ENCODE measurements at places on chromosomes 5 and 9.

DNA sequence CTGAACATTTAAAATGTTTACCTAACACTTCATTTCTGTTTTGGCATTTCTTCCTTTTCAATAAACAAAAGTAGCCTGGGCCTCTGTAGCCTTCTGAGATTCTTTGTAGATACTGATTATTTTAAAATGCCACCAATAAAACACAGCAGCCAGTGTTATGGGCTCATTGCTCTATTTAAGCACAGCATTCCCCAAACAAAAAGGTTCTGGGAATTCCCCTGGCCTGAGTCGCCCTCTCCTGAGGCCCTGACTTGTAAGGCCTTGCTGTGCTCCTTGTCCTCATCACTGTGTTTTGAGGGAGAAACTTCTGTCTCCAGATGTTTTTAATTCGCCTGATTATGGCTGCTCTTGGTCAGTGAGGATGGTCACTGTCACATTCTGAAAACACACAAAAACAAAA lies 33.0 kb upstream of the CTXN3 start:
- H3K36me3 ChIP-seq = no peaks in the 10 kb centered on the region
- DNase-seq = no peak

GRCh38 chr5:27701931-27702903 lies 663.8 kb upstream of the CDH9 start:
- no peaks in the 10 kb centered on the region for H3K36me3 ChIP-seq
- no peak overlapping the region for H3K27ac ChIP-seq
- no peaks in the 10 kb centered on the region for H3K27me3 ChIP-seq
- DNase-seq = no peak
- no peaks in the 10 kb centered on the region for H3K4me1 ChIP-seq

- DNase-seq = no peak
- no peak overlapping the region for H3K4me3 ChIP-seq
- peaks cover 12% of the 10 kb centered on the region for H3K27me3 ChIP-seq
Measured at GRCh38 chr5:173567548-173567947, 48.9 kb downstream of the BOD1 start.

DNA sequence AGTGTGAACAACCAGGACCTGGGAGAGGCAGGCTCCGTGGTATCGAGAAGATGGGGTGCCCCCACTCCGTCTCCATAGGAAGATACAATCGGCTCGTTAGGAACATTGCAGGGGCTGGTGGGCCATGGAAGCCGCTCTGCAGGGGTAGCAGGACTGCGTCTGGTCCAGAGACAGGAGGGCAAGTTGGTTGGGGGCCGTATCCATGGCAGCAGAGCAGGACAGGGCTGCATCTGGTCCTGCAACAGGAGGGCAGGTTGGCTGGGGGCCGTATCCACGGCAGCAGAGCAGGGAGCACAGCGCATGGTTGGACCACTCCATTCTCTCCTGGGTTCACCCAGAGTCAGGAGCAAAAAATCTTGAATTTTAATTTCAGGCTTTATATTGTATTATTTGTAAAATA lies 98.2 kb downstream of the ANKRD33B start:
- DNase-seq = no peak
- H3K4me3 ChIP-seq = no peak overlapping the region
- peaks cover 1% of the 10 kb centered on the region for H3K27me3 ChIP-seq

DNA sequence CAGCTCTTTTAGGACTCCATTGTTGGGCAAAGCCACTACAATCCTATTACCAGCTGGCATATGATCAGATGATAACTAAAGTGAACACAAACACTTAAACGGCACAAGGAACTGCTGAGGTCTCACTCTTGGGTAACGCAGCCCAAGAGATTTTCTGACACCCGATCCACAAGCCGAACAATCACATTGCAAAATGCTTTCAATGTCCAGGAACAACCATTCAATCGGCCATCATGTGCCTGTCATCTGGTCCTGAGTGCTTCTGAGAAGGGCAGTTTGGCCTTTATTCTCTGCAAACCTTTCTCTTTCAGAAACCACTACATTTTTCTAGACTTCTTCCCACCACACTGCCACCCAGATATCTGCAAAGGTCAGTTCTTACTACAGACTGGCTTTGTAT lies 283.1 kb downstream of the GLIS3 start:
- H3K4me3 ChIP-seq = no peak overlapping the region
- no peaks in the 10 kb centered on the region for H3K4me1 ChIP-seq
- H3K36me3 ChIP-seq = no peaks in the 10 kb centered on the region
- peaks cover 2% of the 10 kb centered on the region for H3K27me3 ChIP-seq
- no peak overlapping the region for H3K27ac ChIP-seq

- no peaks in the 10 kb centered on the region for H3K27me3 ChIP-seq
- H3K36me3 ChIP-seq = peaks cover 3% of the 10 kb centered on the region
- H3K4me1 ChIP-seq = peaks cover 3% of the 10 kb centered on the region
- no peak overlapping the region for H3K4me3 ChIP-seq
Measured at GRCh38 chr5:151820903-151821302, 49.1 kb downstream of the G3BP1 start.

GRCh38 chr9:126205265-126205664 lies 121.4 kb upstream of the MVB12B start:
- H3K27ac ChIP-seq = no peak overlapping the region
- H3K27me3 ChIP-seq = peaks cover 16% of the 10 kb centered on the region
- no peaks in the 10 kb centered on the region for H3K36me3 ChIP-seq
- no peaks in the 10 kb centered on the region for H3K4me1 ChIP-seq
- no peak overlapping the region for H3K4me3 ChIP-seq

Measured in memory B cell (primary cell).